Naive thymus-derived CD8-positive, alpha-beta T cell (primary cell): ENCODE measurements at places on chromosomes 12 and 14.
A peak's percentile ranks its signal among the peaks of the same experiment; 100 is the strongest.

GRCh38 chr12:6425590-6426531, 18.9 kb upstream of the CD27 start:
- no peak for DNase-seq
- no peaks in the 10 kb centered on the region for H3K27me3 ChIP-seq
- H3K4me1 ChIP-seq, result peaks cover 42% of the 10 kb centered on the region
- no peaks in the 10 kb centered on the region for H3K36me3 ChIP-seq

- no peaks in the 10 kb centered on the region for H3K36me3 ChIP-seq
- DNase-seq, result no peak
- no peak overlapping the region for H3K4me3 ChIP-seq
- peaks cover 4% of the 10 kb centered on the region for H3K27me3 ChIP-seq
- H3K27ac ChIP-seq, result no peak overlapping the region
These were observed 166.7 kb upstream of the E2F7 start for GRCh38 chr12:77232045-77232444.

DNA sequence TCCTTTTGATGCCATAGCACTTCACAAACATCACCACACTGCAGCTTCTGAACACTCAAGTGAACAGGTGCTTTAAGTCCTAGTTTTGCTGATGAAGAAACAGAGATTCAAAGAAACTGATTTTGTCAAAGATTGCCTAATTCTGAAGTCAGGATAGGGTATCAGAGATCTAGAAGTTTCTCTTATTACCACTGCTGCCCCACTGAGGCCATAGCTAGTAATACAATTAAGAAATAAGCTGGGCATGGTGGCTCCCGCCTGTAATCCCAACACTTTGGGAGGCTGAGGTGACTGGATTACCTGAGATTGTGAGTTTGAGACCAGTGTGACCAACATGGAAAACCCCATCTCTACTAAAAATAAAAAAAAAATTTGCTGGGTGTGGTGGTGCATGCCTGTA, 458.3 kb upstream of the SEL1L start:
- no peaks in the 10 kb centered on the region for H3K36me3 ChIP-seq
- H3K27me3 ChIP-seq, result peaks cover 11% of the 10 kb centered on the region
- no peaks in the 10 kb centered on the region for H3K4me1 ChIP-seq
- H3K4me3 ChIP-seq, result no peak overlapping the region
- H3K27ac ChIP-seq, result no peak overlapping the region

GRCh38 chr14:65043893-65044595, 57.3 kb downstream of the FNTB start:
- H3K4me3 ChIP-seq, result no peak overlapping the region
- DNase-seq, result no peak
- H3K27ac ChIP-seq, result no peak overlapping the region
- no peaks in the 10 kb centered on the region for H3K27me3 ChIP-seq
- peaks cover 4% of the 10 kb centered on the region for H3K36me3 ChIP-seq
- peaks cover 31% of the 10 kb centered on the region for H3K4me1 ChIP-seq

GRCh38 chr14:93778856-93779629, 9.2 kb downstream of the PRIMA1 start:
- no peak overlapping the region for H3K27ac ChIP-seq
- H3K4me3 ChIP-seq, result no peak overlapping the region
- no peaks in the 10 kb centered on the region for H3K4me1 ChIP-seq
- no peak for DNase-seq
- H3K27me3 ChIP-seq, result peaks cover 4% of the 10 kb centered on the region
- H3K36me3 ChIP-seq, result no peaks in the 10 kb centered on the region

- DNase-seq, result peak; percentile 21
- no peak overlapping the region for H3K27ac ChIP-seq
- H3K36me3 ChIP-seq, result peaks cover 12% of the 10 kb centered on the region
- H3K4me3 ChIP-seq, result no peak overlapping the region
- no peaks in the 10 kb centered on the region for H3K27me3 ChIP-seq
These were observed 508.6 kb downstream of the FLRT2 start for GRCh38 chr14:86038387-86039042.

GRCh38 chr14:49221316-49221715, 364.9 kb downstream of the RPS29 start:
- H3K4me1 ChIP-seq, result peaks cover 2% of the 10 kb centered on the region
- no peaks in the 10 kb centered on the region for H3K27me3 ChIP-seq
- no peak overlapping the region for H3K27ac ChIP-seq
- no peaks in the 10 kb centered on the region for H3K36me3 ChIP-seq

DNA sequence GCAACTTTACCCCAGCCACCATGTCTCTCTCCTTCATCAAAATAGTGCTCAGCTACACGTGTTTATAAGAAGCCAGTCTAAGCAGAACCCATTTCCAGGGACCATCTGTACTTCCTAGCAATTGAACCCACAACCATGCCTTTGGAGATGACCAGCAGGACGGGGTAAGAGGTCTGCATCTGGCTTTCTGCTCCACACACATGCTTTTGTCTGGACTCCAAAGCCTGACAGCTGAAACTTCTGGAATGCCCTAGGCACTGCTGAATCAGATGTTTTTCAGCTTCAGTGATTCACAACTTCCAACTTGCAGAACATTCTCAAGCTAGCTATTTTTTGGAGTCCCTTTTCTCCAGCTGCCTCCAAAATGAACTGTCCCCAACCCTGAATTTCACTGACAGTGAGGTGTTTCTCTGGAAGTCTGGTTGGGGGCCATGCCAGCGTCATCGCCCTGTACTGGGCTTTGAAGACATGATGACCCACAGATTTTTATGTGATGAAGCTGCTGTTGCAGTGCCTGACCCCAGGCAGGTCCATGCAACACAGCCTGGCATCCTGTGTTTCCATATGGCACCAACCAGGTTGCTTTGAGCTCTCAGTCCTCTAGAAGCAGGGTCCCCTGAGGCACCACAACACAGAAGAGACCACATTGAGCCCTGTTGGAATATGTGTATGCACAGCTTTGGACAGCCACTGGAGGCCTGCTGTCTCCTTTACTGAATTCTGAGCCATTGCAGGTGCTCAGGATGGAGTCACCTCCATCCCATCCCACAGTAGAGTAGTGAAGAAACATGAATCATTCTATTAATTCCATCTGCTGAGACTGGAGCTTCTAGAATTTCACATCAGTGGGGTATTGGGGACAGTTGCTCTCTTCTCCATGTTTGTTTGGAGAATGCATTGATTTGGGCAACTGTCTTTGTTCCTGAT, 80.2 kb downstream of the NUAK1 start:
- no peak for DNase-seq
- H3K4me1 ChIP-seq, result no peaks in the 10 kb centered on the region
- H3K4me3 ChIP-seq, result no peak overlapping the region
- peaks cover 46% of the 10 kb centered on the region for H3K27me3 ChIP-seq
- H3K36me3 ChIP-seq, result peaks cover 11% of the 10 kb centered on the region

- H3K27ac ChIP-seq, result no peak overlapping the region
- H3K4me1 ChIP-seq, result peaks cover 3% of the 10 kb centered on the region
- H3K36me3 ChIP-seq, result peaks cover 6% of the 10 kb centered on the region
These were observed 72.7 kb upstream of the ZFP36L1 start for GRCh38 chr14:68865542-68865941.
